ENCODE measurements at places on chromosomes 5 and 9.

GRCh38 chr5:175306381-175306780, 137.6 kb downstream of the DRD1 start:
- no peak for DNase-seq

DNA sequence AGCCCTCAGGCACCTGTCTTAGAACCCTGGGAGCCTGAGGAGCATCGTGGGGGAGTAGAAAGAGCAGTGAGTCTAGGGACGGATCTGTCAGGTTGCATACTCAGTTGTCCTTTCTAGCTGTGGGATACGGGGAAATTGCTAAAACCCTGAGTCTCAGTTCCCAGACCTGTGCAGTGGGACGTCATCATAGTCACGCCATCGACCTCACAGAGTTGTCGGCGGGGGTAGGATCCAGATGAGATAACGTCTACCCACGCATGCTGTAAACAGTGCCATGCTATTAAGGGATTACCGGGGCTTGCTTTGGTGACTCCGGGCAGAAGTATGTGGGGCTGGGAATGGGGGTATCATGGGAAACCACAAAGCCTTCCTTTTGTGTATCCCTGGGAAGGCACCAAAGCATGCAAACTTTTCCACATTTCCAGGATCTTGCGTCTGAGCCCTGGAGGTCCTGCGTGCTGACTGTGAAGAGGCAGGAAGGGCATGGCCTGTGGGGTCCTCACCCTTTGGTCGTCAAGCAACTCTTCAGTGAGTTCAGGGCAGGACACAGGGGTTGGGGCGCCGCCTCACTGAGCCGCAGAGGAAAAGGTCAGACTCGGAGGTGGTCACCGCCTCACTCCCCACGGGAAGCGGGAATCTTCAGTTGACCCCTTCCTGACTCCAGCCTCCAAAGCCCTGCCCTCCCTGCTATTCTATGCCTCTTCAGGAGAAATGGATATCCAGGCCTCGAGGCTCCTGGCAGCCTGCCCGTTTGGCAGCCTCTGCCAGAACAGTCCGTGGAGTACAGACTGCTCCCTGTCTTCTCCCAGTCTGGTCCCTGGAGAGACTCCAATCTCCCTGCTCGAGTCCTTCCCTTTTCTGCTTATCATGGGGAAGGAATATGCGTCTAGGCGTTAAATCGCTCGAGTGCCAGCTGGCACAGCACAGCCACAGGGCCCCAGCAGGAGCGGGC, 186.8 kb upstream of the KLF9 start:
- DNase-seq: no peak

DNA sequence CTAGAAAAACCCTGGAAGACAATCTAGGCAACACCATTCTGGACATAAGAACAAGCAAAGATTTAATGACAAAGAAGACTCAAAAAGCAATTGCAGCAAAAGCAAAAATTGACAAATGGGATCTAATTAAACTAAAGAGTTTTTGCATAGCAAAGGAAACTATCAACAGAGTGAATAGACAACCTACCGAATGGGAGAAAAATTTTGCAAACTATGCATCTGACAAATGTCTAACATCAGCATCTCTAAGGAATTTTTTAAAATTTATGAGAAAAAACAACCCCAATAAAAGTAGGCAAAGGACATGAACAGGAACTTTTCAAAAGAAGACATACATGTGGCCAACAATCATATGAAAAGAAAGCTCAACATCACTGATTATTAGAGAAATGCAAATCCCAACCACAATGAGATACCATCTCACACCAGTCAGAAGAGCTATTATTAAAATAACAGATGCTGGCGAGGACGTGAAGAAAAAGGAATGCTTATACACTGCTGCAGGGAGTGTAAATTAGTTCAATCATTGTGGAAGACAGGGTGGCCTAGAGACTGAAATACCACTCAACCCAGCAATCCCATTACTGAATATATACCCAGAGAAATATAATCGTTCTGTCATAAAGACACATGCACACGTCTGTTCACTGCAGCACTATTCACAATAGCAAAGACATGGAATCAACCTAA, 3.8 kb downstream of the MOCS2 start:
- no peak for DNase-seq

- no peak for DNase-seq
Measured at GRCh38 chr5:3600106-3601060, 4.8 kb downstream of the IRX1 start.

- DNase-seq: no peak
Measured at GRCh38 chr5:107500840-107501239, 169.9 kb downstream of the EFNA5 start.

GRCh38 chr5:176687881-176688280, 40.6 kb downstream of the TSPAN17 start:
- no peak for DNase-seq

- no peak for DNase-seq
Measured at GRCh38 chr9:2261421-2262103, 246.4 kb downstream of the SMARCA2 start.

DNA sequence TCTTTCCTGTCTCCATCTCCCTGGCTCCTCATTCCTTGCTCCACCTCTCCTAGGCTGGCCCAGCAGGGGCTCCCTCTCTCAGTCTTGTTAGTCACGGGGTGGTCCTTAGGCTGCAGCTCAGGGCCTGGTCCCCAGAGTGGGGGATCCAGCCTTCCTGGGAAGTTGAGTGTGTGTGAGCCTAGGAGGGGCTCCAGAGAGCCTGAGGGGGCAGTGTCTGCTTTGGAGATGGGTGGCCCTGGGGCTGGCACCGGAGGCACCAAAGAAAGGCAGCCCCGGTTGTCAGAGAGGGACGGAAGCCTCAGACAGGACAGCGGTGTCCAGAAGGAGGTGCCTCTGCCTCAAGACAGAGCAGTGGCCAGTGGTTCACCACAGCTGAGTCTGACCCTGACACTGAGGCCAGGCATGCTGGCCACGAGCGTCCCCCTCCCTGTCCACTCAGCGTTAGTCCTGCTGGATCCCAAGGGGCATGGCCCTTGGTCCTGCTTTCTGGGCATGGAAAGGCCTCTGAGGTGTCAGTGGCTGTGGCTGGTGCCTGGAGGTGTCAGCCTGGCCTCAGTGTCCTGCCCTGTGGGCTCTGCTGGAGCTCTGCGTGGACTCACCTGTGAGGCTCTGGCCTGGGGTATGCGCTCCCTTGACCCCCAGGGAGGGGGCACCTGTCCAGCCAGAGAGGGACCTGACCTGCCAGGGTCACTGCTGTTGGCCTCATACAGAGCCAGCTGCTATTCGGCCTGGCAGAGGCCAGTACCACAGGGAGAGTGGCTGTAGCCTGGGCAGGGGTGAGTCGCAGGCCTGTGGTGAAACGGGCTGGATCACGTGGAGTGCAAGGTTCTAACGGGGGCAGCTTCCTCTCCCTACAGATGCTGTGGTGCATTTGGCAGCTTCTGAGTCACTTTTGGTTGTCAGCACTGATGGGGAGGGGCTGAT, 130.6 kb downstream of the CACNA1B start:
- DNase-seq: no peak

DNA sequence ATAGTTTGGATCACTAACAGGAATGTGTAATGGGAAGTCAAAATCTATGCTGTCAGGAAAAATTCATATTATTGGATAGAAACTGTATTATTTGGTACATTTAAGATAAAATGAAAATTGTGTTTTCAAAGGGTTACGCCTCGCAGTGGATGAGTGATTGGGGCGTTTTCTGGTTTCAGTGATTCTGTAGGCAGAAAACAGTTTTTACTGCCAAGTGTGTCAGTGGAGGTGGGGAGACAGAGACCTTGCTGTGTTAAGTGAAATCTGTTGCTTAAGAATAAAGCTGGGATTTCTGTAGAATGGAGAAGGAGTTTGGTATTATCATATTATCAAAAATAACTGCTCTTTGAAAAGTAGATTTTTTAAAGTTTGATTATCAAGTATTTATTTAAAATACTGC, 69.7 kb downstream of the GHR start:
- DNase-seq: no peak

GRCh38 chr5:176818391-176819098, 8.2 kb downstream of the UNC5A start:
- peak; percentile 98 for DNase-seq

DNA sequence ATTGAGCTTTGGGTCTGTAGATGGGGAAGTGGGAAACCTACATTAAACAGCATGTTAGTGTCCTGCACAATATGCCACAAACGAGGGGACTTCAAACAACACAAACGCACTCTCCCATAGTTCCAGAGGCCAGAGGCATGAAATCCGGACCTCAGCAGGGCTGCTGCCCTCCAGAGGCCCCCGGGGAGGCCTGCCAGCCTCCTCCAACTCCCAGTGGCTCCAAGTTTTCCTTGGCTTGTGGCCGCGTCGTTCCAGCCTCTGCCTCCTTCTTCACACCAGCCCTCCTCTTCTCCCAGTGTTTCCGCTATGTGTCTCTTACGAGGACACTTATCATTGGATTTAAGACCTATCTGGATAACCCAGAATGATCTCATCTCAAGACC, 13.3 kb upstream of the COL5A1 start:
- no peak for DNase-seq

DNA sequence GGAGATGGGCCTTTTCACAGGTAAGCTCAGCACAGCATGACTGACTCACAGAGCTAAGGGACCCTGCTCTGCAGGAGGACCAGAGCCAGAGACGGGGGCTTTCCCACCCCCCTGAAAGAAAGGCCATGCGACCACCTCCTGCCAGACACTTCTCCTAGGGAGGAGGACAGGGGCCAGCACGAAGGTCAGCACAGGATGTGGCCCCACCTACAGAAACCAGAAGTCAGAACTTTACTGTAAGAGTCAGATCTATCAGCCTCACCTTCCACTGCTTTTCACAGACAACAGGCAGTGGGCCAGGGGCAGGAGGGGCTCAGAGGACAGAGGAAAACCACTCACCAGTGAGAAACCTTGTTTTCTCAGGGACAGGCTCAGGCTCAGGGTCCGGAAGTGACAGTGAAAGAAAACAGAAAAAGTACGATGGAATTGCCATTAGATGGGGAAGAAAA, 37.9 kb downstream of the CCNJL start:
- no peak for DNase-seq

GRCh38 chr5:87944553-87945285, 323.9 kb downstream of the TMEM161B start:
- DNase-seq: peak; percentile 10

- peak; percentile 44 for DNase-seq
Measured at GRCh38 chr5:78841767-78842166, 143.3 kb downstream of the ARSB start.

- DNase-seq: no peak
Measured at GRCh38 chr5:125044491-125045282, 298.2 kb upstream of the ZNF608 start.

DNA sequence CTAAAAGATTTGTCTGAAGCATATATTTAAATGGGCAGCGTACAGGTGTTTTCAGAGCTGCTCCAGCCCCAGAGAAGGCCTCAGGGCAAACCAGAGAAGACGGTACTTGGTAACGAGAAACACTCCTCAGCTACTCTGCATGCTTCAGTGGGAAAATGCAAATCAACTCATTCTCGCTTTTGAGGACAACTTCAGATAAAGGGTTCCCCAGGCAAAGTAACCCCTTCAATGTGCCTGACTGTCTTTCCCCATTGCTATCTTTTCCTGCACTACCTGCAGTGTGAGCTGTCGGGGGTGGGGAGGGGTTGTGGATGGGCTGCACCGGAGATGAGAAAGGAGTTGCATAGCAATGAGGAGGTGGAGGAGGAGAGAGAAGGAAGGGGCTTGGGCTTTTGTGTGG, 339.7 kb upstream of the CLINT1 start:
- no peak for DNase-seq

GRCh38 chr9:136831002-136831719, 11.1 kb upstream of the AJM1 start:
- DNase-seq: no peak

GRCh38 chr5:64811050-64811640, 42.4 kb downstream of the CWC27 start:
- peak; percentile 18 for DNase-seq

GRCh38 chr5:8176101-8176693, 307.2 kb downstream of the MTRR start:
- DNase-seq: no peak

- DNase-seq: no peak
Measured at GRCh38 chr5:65833780-65834179, 92.6 kb upstream of the ERBIN start.

DNA sequence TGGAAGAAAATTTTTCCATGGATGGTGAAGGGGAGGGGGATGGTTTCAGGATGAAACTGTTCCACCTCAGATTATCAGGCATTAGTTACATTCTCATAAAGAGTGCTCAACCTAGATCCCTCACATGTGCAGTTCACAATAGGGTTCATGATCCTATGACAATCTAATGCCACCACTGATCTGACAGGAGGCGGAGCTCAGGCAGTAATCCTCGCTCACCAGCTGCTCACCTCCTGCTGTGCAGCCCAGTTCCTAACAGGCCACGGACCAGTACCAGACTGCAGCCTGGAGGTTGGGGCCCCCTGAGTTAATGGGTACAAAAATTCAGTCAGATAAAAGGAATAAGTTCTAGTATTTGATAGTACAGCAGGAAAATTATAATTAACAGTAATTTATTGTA, 337.2 kb downstream of the NPR3 start:
- no peak for DNase-seq

DNA sequence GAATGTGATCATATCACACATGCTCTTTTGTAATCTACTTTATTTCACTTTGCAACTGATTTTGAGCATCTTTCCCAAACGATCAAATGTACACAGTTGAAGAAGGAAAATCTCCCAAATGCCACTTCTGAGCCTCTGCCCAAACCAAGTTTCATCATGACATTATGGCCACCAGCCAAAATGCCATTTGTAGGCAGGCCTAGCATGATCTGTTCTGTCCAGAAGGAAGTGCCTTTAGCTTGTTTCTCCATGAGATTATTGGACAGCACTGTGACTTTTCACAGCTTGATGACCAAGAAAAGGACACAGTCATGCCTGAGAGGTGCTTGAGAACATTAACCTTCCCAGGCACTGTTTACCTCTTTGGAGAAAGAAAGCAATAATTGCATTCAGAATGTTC, 73.2 kb upstream of the PIP5K1B start:
- DNase-seq: no peak

DNA sequence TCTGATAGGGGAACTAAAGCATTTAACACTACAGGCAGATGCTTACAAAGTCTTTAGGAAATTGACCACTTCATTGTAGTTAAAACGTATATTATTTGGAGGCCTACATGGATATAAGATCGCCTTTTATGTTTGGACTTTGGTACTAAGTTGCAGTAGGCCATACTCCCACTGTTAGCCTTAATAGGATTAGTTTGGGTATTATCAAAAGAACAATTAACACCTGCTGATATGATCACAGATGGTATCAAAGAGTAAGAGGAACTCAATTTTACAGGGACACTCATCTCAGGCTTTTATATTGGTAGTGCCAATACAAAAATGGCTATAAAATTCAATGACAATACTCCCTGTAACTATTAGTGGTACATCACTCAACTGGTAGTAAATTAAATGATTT, 1183.0 kb downstream of the MAT2B start:
- DNase-seq: no peak

DNA sequence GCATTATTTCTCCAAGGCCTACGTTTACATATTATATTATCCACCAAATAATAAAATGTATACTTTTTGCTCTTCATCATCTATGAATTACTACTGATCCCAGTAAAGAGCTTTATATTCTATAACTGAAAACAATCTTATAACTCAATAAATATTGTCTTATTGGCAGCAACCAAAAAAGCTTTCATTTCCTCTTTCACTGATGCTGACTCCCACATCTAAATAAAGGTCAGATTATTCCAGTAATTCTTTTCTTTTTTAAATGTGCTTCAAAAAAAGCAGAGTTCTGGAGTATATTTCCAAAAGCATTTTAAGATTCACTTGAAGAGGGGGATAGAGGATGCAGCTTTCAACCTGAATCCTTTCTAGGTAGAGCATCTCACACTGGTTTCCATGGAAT, 75.3 kb upstream of the NR4A3 start:
- DNase-seq: no peak

Measured in Caki2 (cell line).